AG09319 (cell line): ENCODE measurements at places on chromosomes 4 and X.
A peak's percentile ranks its signal among the peaks of the same experiment; 100 is the strongest.

DNA sequence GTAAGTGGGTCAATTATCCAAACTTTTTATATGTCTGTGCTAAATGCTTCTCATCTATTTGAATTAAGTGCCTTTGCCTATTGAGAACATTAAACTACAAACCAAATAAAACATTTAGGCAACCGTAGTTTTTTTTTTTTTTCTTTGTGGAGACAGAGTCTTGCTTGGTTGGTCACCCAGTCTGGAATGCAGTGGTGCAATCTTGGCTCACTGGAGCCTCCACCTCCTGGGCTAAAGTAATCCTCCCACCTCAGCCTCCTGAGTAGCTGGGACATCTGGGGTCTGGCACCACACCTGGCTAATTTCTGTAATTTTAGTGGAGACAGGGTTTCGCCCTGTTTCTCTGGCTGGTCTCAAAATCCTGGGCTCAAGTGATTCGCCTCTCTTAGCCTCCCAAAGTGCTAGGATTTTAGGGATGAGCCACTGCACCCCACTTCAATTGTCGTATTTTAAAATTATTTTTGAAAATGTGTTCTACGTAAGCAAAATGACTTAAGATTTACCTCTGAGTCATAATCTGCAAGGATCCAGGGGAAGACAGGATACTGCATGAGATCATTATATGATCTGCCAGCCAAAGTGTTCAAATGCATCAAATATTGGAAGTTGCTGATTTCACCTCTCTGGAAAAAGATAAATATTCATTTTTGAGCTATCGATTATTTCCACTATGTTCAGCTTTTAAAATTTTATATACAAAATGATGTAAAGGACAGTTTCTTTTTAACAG lies 125.6 kb downstream of the CDS1 start:
- no peak for DNase-seq

- DNase-seq = no peak
These were observed 47.9 kb upstream of the LINC00632 start for GRCh38 chrX:140661643-140662042.

DNA sequence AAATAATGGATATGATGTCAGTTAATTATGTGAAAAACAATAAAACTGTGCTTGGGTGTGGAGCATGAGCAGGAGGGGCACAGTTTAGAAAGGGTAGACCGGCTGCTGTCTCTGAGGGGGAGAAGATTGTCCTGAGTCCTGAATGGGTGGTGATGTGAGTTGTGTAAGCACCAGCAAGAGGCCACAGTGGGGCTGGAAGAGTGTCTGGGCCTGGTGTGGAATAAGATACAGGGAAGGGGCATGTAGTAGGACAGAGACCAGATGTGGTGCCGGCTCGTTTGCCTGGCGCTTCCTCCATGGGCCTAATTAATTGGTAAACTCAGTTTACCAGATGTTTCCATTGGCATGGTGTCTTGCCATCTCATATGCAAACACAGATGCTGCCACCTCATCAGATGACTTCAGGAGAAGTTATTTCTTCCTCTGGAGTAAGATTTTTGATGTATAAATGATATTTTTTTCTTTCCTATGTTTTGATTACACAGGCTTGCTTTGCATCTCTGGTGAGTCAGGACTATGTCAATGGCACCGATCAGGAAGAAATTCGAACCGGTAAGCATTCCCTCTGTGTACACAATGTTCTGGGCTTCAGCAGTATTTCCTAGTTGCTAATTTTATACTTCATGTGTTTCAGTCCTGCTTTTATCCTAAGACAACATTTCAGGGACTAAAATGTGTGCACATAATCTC lies 5.1 kb downstream of the MED28 start:
- DNase-seq = no peak

DNA sequence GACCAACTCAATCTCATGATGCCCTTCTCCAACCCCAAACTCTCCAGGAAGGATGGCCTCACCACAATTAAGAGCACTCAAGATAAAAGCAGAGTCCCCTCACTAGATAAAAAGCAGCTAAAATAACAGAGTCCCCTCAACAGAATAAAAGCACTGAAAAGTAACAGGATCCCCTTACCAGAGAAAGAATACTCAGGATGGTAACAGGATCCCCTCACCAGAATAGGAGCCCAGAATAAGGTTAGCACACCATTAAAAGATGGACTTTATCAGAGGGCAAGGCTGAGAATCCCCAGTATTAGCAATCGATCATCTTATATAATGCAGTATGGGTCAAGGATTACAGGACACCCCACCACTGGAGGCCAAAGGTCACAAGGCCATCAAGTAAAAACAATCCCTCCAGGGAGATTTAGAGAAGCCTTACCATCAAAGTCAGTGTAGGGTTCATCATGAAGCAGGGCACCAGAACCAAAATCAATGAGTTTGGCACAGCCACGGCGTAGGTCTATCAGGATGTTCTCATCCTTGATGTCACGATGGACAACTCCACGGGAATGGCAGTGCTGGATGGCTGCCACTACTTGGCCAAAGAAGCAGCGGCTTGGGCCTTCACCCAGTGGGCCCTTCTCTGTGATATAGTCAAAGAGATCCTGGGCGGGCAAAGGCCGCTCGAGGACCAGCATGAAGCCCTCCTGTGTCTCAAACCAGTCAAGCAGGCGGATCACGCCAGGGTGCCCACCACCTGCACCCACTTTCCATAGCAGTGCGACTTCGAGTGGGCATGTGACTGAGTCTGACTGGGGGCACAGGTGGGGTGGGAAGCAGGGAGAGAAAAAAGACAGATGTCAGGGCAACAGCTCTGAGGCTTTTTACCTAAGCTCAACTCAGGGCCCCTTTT lies 3.4 kb upstream of the SLC35A2 start:
- DNase-seq = no peak

GRCh38 chr4:153148791-153149190 lies 55.5 kb upstream of the TRIM2 start:
- no peak for DNase-seq

- no peak for DNase-seq
These were observed 1840.1 kb downstream of the PCDH7 start for GRCh38 chr4:32560306-32560705.

DNA sequence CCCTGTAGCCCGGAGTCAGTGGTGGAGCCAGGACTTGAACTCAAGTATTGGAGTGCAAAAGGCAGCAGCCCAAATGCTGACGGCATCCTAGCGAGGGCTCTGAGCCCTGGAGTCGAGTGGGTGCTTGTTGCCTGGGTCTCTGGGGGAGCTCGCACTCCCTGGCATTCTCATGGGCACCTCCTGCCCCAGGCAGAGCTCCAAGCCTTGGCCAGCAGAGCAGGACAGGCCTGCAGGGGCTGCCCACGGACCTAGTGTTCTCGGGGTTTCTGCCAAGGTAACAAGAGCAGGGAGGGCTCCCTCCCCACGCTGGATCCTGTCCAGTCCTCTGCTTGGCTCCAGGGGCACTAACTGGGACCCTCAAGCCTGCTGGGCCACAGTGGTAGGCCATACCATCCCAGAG lies 17.6 kb upstream of the WFS1 start:
- DNase-seq = no peak

DNA sequence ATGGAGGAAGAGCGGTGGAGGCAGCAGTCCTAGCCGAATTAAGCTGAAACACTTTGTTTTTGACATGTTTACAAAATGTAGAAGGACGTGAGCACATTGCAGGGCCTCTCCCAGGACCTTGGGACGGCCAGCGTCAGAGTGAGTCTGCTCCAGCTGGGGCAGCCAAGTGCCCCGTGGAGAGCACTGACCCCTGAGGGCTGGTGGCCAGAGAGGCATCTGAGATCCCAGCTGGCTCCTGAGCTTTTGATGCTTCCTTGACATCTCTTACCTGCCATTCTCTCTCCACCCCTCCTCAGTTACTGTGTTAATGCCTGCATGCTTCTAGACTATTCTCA lies 24.7 kb downstream of the NAT8L start:
- DNase-seq = no peak

GRCh38 chr4:155794589-155795236 lies 35.9 kb downstream of the GUCY1B1 start:
- no peak for DNase-seq

- no peak for DNase-seq
These were observed 348.6 kb downstream of the AR start for GRCh38 chrX:67892401-67892800.

DNA sequence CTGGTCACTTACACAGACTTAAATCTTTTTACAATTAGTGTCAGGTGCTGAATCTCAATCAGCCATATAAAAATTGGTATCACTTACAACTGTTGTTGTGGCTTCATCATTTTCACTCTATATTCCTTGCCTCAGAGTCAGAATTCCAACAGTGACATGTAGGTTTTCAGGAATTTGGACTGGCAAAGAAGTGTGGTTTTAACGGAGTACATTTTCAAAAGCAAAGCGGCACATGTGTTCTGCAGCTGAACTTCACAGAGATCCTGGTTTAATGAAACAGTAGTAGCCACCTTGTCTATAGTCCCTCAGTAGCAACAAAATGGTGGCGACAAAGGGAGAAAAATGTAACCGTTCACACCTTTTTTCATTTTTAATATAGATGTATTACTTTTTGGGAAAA lies 486.6 kb downstream of the FAT4 start:
- DNase-seq = no peak

DNA sequence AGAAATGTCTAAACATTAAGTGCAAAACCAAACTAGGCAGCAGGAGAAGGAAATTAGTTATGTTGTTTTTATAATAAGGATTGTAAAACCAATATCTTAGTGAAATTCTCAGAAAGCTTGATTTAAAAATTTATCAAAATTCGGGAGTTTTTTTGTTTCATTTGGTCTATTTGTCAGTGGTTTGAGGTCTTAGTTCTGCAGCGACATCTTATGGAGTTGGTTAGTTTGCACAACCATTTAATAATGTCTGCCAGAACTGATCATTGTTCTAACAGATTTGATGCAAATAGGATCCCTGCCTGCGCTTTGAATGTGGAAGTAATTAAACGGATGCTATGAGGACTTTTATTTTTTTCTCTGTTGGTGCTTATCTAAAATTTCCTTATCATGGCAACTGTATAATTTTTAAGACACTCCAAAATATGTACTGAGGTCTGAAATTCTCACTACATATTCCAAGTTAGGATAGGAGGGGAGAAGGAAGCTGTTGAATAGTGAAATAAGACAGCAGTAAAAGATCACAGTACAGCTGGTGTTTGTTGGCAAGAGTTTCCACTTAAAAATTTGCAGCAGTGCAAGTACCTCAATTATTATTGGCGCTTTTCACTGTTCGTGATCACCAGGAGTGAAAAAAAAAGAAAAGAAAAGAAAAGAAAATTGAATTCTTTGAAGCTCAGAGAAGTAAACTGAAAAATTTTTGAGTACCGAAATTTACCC lies 2521.4 kb downstream of the ARAP2 start:
- no peak for DNase-seq

- no peak for DNase-seq
These were observed 31.3 kb upstream of the SORCS2 start for GRCh38 chr4:7160951-7161440.

GRCh38 chr4:1403177-1403583 lies 3.1 kb downstream of the NKX1-1 start:
- no peak for DNase-seq

DNA sequence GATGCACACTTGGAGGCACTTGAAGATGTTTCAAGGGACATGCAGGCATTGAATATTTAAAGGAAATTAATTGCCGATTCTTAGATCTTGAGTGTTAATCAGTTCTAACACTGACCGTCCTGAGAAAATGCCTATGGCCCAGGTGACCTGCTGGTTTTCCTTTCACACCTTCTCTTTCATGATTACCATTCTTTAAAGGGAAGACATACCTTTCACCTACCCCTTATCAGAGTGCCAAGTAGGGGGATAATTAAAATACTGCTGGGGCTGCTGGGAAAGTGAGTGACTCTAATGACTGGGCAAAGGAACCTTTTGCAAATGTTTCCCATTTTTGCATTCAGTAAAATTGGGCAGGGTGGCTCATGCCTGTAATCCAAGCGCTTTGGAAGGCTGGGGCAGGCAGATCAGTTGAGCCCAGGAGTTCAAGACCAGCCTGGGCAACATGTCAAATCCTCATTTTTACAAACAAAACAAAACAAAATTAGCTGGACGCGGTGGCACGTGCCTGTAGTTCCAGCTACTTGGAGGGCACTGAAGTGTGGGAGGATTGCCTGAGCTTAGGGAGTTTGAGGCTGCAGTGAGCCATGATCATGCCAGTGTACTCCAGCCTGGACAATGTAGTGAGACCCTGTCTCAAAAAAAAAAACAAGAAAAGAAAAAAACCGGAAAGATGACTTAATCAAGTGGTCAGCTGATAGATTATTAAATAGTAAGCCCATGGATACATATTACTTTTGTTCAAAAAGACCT lies 44.3 kb downstream of the TMEM131L start:
- no peak for DNase-seq

DNA sequence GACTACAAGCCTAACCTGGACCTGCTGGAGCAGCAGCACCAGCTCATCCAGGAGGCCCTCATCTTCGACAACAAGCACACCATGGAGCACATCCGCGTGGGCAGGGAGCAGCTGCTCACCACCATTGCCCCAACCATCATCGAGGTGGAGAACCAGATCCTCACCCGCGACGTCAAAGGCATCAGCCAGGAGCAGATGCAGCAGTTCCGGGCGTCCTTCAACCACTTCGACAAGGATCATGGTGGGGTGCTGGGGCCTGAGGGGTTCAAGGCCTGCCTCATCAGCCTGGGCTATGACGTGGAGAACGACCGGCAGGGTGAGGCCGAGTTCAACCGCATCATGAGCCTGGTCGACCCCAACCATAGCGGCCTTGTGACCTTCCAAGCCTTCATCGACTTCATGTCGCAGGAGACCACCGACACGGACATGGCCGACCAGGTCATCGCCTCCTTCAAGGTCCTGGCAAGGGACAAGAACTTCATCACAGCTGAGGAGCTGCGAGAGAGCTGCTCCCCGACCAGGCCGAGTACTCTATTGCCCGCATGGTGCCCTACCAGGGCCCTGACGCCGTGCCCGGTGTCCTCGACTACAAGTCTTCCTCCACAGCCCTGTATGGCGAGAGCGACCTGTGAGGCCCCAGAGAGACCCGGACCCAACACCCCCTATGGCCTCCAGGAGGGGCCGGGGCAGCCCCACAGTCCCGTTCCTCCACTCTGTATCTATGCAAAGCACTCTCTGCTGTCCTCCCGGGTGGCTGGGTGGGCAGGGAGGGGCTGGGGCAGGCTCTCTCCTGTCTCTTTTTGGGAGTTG lies 486.2 kb downstream of the TRAM1L1 start:
- no peak for DNase-seq

GRCh38 chr4:100086766-100087431 lies 103.4 kb downstream of the DDIT4L start:
- peak; percentile 31 for DNase-seq

DNA sequence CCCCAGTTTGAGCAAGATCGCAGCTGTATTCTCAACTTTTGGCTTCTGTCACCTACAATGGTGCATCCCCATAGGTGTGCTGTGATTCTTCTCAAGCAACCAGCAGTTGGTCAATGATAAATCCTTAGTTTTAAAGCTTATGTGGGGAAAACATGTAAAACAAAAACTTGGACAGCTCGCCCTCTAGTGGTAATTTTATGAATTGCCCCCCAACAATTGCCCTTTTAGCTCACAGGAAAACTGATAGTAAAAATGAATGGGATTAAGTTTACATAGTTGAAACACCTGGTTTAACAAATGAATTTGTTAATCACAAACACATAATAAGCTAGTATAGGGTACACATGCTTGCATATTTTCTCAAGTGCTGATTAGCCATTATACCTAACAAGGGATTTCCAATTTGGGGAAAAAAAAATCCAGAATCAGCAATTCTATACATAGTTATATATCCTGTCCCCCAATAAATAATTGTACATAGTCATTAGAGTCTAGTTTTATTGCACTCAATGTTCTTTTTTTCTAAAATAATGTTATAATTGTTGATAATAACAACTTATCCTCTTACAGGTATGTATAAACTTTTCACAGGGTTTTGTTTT lies 30.1 kb downstream of the TEX13A start:
- no peak for DNase-seq

GRCh38 chr4:177728361-177729152 lies 286.3 kb upstream of the AGA start:
- no peak for DNase-seq

GRCh38 chr4:165872461-165873297 lies at the start of gene TLL1:
TSS of gene TLL1 (plus strand) at chr4:165873237. CDS start at chr4:165873905, 668 bp downstream.
- no peak for DNase-seq
